ENCODE measurements at places on chromosomes 6 and 20.

GRCh38 chr6:44478158-44478557 is 90.7 kb downstream of the CDC5L start:
- no peak for DNase-seq

DNA sequence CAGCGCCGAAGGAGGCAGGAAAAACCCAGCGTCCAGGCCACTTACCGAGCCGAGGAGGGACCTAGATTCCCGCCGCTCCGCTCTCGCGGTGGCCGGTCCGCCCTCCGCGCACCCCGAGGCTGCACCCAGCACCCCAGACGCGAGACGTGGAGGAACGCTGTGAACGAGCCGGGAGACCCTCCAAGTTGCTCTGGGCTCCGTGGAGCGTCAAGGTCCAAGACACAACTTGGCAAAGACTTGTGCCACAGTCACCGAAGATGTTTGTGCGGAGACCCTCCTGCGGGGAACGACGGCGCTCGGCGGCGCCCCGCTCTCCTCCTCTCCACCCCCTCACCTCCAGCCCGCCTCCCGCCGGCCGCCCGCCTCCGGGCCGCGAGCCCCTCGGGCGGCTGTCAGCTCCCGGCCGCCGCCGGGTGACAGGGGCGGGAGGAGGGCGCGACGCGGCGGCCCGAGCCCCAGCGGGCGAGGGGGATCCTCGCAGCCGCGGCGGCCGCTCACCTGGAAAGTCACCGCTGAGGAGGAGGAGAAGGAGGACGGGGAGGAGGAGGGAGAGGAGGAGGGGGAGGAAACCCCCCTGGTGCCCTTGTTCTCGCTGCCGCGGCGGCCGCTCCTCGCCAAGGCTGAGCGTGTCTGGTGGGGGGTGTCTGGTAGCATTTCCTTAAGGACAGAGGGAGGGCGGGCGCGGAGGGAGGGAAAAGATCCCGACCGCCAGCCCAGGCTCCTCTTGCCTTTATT is 637 bp upstream of the HIVEP2 start:
- DNase-seq, result peak; percentile 42

- no peak for DNase-seq
Observed at GRCh38 chr6:92892626-92893170, 526.7 kb downstream of the EPHA7 start.

- DNase-seq, result no peak
Observed at GRCh38 chr6:77264970-77265369, 198.3 kb downstream of the HTR1B start.

DNA sequence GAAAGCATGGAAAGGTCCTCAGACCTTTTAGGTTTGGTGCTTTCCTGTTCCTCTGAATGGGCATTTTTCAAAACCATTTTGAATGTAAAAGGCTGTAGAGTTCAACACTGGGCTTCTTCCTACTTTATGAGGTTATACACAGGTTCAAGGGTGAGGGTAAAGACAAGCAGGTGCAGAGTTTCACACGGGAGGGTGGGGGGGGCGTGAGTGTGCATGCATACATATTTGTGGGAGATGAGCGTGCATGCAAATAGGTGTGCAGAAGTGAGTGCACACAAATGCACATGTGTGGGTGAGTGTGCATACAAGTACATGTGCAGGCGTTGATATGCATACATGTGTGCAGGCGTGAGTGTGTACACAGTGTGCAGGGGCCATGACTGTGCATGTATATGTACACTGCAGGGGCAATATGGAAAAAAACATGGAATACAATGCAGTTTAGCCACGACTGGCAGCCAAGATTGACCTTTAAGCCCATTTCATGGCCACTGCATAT is 183.1 kb downstream of the GMPR start:
- no peak for DNase-seq

- no peak for DNase-seq
Observed at GRCh38 chr6:16391451-16391912, 153.1 kb downstream of the GMPR start.

DNA sequence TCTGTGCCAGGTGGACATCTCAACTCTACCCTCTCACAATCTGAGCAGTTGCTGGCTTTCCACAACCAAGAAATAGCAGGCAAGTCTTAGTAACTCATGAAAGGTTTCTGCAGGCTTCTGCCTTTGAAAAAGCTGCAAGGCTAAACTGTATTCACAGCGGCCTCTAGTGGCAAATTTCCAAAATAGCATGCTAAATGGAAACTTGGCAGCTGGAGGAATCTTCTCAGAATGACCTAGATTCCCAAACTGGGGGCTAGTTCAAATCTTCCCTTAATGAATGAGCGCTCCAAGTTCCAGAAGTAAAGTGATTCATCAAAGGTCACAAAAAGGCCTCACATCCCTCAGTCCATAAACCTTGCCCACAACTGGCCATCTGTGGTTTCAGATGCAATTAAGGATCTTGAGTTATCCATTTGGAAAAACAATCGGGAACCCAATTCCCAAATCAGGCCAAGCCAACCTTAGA is 11.9 kb upstream of the CPNE5 start:
- DNase-seq, result no peak

DNA sequence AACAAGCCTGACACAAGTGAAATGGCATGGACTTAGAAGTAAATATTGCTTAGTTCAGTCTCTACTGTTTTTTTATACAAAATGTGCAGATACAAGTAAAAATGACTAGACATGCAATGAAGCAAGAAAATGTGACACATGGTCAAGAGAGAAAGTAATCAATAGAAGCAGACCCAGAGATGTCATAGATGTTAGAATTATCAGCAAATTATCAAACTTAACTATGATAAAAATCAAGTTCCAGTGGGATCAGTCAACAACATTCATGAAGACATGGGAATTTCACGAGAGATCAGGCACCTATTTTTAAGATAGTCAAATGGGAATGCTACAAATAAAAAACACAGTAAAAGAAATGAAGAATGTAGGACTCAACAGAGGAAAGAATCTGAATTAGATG is 267.0 kb downstream of the SLC35F1 start:
- DNase-seq, result no peak

DNA sequence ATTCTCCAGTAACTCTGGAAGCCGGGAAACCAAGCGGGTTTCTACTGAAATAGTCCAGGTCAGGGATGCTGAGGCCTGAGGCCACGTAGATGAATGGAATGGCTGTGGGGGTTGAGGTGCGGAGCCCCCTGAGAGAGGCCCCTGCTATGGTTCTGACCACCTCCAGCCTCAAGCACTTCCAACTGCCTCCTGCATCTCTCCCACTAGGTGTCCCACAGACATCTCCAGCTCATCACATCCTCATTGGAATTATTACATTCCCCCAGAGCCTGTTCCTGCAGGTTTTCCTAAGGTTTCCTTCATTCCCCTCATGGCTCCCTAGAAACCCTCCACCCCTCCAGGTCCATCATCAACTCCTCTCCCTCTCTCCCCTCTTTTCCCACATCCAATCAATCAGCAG is 48.7 kb downstream of the UNC5CL start:
- DNase-seq, result no peak

- no peak for DNase-seq
Observed at GRCh38 chr6:169824848-169825557, 73.6 kb downstream of the ERMARD start.

DNA sequence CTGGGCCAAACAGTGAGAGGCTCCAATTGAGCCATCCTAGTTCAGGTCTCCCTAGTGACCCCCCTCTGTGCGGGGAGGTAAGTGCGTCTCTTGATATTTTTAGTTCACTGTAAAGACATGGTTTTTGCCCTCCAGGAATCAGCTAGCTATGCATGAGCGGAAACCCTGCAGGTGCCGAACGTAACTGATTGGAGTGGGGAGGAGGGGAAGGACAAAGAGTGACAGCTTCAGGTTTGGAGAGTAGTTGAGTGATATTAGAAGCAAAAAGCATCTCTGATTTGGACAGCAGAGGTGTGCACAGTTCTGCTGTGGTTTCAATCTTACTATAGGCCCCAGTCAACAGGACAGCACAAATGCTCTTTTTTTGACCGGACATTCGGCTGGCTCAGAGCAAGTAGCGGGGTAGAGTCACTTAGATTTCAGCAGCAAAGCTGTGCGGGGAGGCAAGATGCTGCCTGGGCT is 31.8 kb downstream of the TBC1D7 start:
- DNase-seq, result no peak

- no peak for DNase-seq
Observed at GRCh38 chr6:23559587-23560343, 566.2 kb upstream of the NRSN1 start.

GRCh38 chr6:149924206-149924932 is 1.4 kb upstream of the RAET1G start:
- DNase-seq, result no peak

- peak; percentile 55 for DNase-seq
Observed at GRCh38 chr6:30163090-30163917, at the start of gene TRIM15. Gene TRIM15 (plus strand): TSS chr6:30163546. CDS start chr6:30163685, 139 bp downstream.

- DNase-seq, result no peak
Observed at GRCh38 chr6:149284904-149285303, 32.6 kb upstream of the TAB2 start.

DNA sequence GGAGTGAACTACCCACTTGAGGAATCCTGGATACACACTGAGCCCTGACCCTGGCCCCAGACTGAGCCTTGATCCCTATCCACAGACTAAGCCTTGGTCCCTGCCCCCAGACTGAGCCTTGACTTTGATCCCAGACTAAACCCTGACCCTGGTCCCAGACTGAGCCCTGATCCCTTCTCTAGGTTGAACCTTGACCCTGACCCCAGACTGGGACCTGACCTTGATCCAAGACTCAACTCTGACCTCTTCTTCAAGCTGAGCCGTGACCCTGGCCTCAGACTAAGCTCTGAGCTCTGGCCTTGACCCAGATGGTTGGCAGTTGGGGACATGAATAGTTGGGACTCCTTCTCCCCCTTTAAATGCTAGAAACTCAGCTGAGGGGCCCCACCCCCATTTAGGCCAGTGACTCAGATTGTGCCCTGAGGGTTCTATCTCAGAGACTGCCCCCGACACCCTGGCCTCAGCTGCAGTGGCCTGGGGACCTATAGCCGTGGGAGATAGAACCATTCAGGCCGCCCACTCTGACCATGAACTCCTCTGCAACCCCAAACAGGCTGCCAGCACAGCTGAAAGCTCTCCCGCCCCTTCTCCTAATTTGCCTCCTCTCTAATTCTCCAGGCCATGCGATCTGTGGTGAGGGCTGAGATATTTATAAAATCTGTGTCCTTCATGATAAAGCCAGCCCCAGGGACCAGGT is 84.7 kb downstream of the DLGAP4 start:
- no peak for DNase-seq

DNA sequence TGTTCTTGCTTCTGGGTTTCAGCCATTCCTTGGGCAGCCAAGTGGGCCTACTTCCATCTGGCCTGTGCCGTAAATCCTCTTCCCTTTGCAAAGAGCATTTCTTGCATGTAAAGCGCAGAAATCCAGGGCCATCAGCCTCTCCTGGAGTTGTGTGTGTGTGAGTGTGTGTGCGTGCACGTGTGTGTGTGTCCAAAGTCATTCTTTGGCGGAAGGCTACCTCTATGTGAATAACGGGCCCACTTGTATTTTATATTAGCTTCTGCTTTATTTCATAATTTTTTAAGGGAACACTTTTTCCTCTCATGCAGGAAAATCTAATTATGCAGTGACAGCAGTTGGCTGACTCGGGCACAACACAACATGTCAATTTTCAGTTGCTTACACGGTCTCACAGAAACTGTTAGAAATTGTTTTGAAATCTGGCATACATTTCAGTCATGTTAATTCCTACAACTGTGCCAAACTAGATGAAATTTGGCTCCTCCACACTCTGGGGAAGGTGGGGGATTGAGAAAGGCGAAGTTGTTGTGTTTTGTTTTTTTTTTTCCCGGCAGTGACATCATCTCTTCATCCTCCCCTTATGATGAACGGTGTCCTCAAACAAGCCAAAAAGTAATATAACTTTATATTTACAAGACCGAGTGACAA is 223.7 kb upstream of the TSHZ2 start:
- DNase-seq, result no peak

DNA sequence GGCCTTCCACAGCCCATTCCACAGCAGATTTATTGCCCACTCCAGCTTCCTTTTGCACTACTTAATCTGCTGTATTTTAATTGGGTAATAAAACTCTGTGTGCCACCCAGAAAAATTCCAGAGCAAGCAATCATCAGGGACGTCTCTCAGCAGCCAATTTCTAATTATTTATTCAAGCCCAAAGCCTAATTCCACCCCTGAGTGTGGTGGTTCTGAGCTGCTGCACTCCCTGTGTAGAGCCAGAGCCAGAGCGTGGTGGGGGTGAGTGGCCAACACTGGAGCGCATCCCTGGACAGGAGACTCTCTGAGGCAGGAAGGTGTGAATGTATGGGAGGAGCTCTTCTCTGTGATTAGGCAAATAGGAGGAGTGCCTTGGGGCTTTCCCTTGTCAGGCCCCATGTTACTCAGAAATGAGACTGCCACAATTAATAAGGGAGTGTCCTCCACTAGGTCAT is 66.1 kb downstream of the CD24 start:
- no peak for DNase-seq

DNA sequence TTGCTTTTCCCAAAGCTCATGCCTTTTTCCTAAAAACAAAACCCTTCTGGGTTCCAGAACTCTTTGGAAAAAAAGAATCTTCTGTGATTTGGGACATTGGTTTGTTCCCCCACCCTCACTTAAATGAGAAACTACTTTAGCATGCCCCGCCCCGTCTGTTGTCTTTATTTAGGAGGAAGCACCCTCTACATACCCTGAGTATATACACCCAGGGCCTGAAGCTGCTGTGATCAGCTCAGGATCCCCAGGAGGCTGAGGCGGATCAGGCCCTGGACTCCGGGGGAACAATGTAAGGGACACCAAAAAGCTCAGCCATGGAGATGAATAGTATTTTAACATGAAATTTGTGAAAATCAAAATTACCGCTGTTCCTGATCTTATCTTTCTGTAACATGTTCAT is 1.4 kb downstream of the BCAS1 start:
- no peak for DNase-seq

- no peak for DNase-seq
Observed at GRCh38 chr20:55515832-55516231, 489.5 kb downstream of the CBLN4 start.

GRCh38 chr6:153405931-153406330 is 274.8 kb upstream of the RGS17 start:
- no peak for DNase-seq

DNA sequence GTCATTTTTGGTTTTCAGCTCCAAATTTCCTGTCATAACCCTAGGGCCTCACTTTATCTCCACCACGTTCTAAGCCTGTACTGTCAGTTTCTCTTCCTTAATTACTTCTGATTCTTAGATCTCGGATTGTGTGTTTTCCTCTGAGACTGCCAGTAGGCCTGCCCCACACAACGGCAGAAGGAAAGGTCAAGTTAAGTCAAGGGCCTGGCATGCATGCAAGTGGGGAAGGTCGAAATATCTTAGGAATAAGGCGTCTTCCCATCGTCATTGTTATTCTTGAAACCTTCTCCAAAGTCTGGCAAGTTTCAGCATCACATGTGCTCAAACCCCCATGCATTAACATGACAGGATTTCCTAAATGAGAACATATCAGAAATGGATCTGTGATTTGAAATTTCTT is 203.5 kb upstream of the TSHZ2 start:
- DNase-seq, result no peak

- no peak for DNase-seq
Observed at GRCh38 chr6:36069573-36069972, 42.0 kb downstream of the MAPK14 start.

- no peak for DNase-seq
Observed at GRCh38 chr6:49550492-49551077, at the start of gene C6orf141. Gene C6orf141 (plus strand): TSS chr6:49550668. CDS start chr6:49550793, 125 bp downstream.
